Adrenal gland (tissue), 19 donors: ENCODE measurements at places on chromosomes 16 and 17. TPM values are rescaled to one million over a fixed set of nuclear protein-coding genes. Genes with fewer than 3 reads are reported as not detected.

The ZNF652 gene
- 22.7 TPM for polyA plus RNA-seq

The ABCC12 gene
- not detected for polyA plus RNA-seq

The FBXO39 gene
- polyA plus RNA-seq = not detected

The CCDC200 gene
- not detected for polyA plus RNA-seq

The KRT33A gene
- polyA plus RNA-seq = not detected

The SOCS1 gene
- polyA plus RNA-seq = 6.0 TPM

The RNU2-1 gene
- not detected for polyA plus RNA-seq

The UMOD gene
- polyA plus RNA-seq = not detected

The CTRB1 gene
- polyA plus RNA-seq = 4.2 TPM

The CD300E gene
- polyA plus RNA-seq = 2.4 TPM

The EVPLL gene
- polyA plus RNA-seq = 0.47 TPM

The FAM83G gene
- 1.8 TPM for polyA plus RNA-seq

The AATK gene
- 0.73 TPM for polyA plus RNA-seq

The TCAP gene
- 2.9 TPM for polyA plus RNA-seq

The SDR42E1 gene
- 0.10 TPM for polyA plus RNA-seq

The RPGRIP1L gene
- 9.5 TPM for polyA plus RNA-seq

The SHBG gene
- 2.0 TPM for polyA plus RNA-seq

The SLC6A2 gene
- 12.4 TPM for polyA plus RNA-seq

The RASD1 gene
- 7.5 TPM for polyA plus RNA-seq

The ADAM11 gene
- 0.57 TPM for polyA plus RNA-seq

The SLC13A2 gene
- not detected for polyA plus RNA-seq

The COIL gene
- polyA plus RNA-seq = 8.4 TPM

The HSDL1 gene
- 33.5 TPM for polyA plus RNA-seq

The PLEKHH3 gene
- 49.6 TPM for polyA plus RNA-seq

The KIF18B gene
- polyA plus RNA-seq = 0.24 TPM

The TBC1D3E gene
- polyA plus RNA-seq = 0.16 TPM

The CIITA gene
- 7.9 TPM for polyA plus RNA-seq

The TPSD1 gene
- 0.24 TPM for polyA plus RNA-seq

The HSBP1 gene
- polyA plus RNA-seq = 37.7 TPM

The FBXL19 gene
- 74.1 TPM for polyA plus RNA-seq

The CSH2 gene
- not detected for polyA plus RNA-seq

The SLC35G6 gene
- not detected for polyA plus RNA-seq

The AOC3 gene
- 32.4 TPM for polyA plus RNA-seq

The DNAI2 gene
- polyA plus RNA-seq = 0.26 TPM

The CDRT15 gene
- polyA plus RNA-seq = not detected

The C16orf96 gene
- 0.07 TPM for polyA plus RNA-seq

The ABCA9 gene
- 1.7 TPM for polyA plus RNA-seq

The CA7 gene
- not detected for polyA plus RNA-seq

The ACAP1 gene
- 21.9 TPM for polyA plus RNA-seq

The NECAB2 gene
- 1.7 TPM for polyA plus RNA-seq

The GJD3 gene
- not detected for polyA plus RNA-seq

The MMP25 gene
- polyA plus RNA-seq = 0.47 TPM

The BFAR gene
- polyA plus RNA-seq = 33.5 TPM

The CPSF4L gene
- not detected for polyA plus RNA-seq

The STXBP4 gene
- 0.81 TPM for polyA plus RNA-seq

The KRTAP1-5 gene
- polyA plus RNA-seq = not detected

The HAS3 gene
- polyA plus RNA-seq = 0.27 TPM

The TSPAN10 gene
- 0.27 TPM for polyA plus RNA-seq

The PRSS36 gene
- polyA plus RNA-seq = 8.2 TPM

The KRTAP4-1 gene
- polyA plus RNA-seq = not detected

The GRB7 gene
- polyA plus RNA-seq = not detected

The NLRC3 gene
- 0.47 TPM for polyA plus RNA-seq

The CD7 gene
- 1.1 TPM for polyA plus RNA-seq

The HEATR9 gene
- polyA plus RNA-seq = 0.13 TPM

The AFMID gene
- 9.0 TPM for polyA plus RNA-seq
